Esophagus squamous epithelium (tissue), 5 donors: ENCODE measurements at places on chromosomes 3 and 15.

DNA sequence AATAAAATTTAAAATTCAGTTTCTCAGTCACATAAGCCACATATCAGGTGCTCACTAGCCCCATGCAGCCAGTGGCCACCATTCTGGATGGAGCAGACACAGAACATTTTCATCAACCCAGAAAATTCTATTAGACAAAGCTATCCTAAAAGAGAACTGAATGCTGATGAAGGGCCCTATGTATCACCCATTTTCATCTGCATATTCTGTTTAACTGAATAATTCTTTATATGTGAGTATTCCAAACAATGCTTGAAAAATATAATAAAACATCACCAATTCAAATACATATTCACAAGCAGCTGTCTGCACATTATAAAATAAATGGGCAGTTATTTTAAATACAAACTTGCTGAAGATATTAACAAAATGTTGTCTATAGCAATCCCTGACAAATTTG lies 14.2 kb upstream of the CFAP44 start:
- DNase-seq: no peak

- DNase-seq: no peak
Measured at GRCh38 chr3:1195947-1196346, 103.1 kb downstream of the CNTN6 start.

DNA sequence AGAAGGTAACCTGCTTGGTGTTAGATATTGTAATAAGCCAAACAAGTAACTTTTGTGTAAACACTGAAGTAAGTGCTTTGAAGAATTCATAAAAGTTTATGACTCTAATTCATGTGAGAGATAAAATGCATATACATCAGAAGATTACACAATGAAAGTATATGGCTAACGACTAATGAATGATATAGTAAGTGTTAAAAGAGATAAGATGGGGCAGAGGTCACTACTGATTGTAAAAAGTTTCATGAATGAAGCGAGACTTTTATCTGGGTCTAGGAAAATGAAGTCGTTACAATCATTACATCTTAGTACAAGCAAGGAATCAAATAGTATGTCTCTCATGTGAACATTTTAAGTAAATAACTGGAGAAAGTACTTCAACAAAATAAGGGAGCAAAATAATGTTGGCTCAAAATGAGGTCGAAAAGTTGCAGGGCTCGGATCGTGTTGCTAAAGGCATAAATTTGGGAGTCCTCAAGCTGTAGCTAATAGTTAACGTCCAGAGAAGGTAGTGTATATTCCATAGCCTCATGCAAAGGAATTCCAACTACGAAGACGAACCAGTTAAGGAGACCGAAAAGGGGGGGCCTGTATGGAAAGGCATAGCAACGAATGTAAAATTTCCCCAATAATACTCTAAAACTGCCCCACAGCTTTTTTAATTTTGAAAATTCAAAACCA lies 984 bp upstream of the DUT start:
- no peak for DNase-seq

DNA sequence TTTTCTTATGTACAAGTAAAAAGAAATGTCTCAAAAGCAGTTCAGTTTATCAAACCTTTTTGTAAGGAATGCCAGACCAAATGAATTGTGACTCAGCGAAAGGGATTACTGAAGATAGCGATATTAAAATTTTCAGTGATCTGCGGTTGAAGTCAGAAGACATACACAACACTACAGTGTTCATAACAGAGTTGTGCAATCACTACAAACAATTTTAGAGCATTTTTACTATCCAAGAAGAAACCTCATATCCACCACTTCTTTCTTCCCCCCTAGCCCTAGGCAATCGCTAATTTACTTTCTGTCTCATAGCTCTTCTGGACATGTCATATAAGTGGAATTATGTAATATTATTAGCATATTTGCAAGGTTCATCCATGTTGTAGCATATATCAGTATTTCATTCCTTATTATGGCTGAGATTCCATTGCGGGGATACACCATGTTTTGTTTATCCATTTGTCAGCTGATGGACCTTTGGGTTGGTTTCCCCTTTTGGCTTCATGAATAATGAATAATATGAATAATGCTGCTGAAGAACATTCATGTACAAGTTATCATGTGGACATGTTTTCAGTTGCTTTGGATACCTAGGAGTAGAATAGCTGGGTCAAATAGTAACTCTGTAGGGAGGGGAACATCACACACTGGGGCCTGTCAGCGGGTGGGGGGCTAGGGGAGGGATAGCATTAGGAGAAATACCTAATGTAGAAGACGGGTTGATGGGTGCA lies 23.6 kb upstream of the ALPK3 start:
- no peak for DNase-seq

- no peak for DNase-seq
Measured at GRCh38 chr3:117837391-117837790, 1127.8 kb downstream of the TUSC7 start.

DNA sequence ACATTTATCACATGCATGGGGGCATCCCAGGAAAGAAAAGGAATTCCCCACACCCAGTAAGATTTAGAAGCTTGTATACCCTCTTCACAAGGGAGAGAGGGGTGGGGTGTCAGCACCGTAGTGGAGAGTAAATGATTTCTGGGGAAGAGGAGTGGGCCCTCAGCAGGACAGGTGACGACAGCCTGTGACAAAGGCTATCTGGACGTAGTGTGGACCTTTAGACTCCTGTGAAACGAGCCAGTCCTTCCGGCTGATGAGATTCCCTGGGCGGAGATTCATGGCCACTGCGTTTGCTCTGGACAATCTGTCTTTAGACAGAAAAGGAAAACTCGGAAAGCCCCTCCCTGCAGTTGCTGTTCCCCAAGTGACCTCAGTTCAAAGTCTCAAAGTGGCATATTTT lies 1.7 kb upstream of the FAM3D start:
- DNase-seq: no peak

DNA sequence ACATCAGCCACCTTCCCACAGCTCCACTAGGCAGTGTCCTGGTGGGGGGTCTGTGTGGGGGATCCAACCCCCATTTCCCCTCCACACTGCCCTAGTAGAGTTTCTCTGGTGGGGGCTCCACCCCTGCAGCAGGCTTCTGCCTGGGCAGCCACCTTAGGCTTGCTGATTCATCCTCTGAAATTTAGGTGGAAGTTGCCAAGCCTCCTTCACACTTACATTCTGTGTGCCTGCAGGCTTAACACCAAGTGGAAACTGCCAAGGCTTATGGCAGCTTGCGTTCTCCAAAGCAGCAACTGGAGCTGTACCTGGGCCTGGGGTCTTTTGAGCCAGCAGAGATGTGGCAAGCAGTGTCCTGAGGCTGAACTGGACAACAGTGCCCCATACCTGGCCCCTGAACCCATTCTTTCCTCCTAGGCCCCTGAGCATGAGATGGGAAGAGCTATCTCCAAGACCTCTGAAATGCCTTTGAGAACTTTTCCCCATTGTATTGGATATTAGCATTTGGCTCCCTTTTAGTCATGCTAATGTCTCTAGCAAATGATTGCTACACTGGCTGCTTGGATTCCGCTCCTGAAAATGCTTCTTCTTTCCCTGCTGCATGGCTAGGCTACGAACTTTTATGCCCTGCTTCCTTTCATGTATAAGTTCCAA lies 32.5 kb downstream of the CPN2 start:
- DNase-seq: no peak

- DNase-seq: no peak
Measured at GRCh38 chr3:15805756-15806266, 8.0 kb upstream of the ANKRD28 start.
